ENCODE measurements at places on chromosomes 11 and 22. TPM values are rescaled to one million over a fixed set of nuclear protein-coding genes. Genes with fewer than 3 reads are reported as not detected.

Gene RBMXL2
- total RNA-seq, result 12.0 TPM

Gene RAG2
- total RNA-seq, result not detected

Gene NOX4
- total RNA-seq, result 0.62 TPM

Gene OR4D9
- not detected for total RNA-seq

Gene TEX54
- not detected for total RNA-seq

Gene VSIG10L2
- 0.14 TPM for total RNA-seq

Gene GSTT2B
- 3.9 TPM for total RNA-seq

Gene C11orf71
- 15.3 TPM for total RNA-seq

Gene KCNJ4
- 3.2 TPM for total RNA-seq

Gene SYNGR1
- total RNA-seq, result 38.3 TPM

Gene RIC3
- 25.0 TPM for total RNA-seq

Gene FGF3
- total RNA-seq, result not detected

Gene LIF
- total RNA-seq, result 0.40 TPM

Gene KCNK7
- not detected for total RNA-seq

Gene ADM2
- 7.3 TPM for total RNA-seq

Gene HBE1
- total RNA-seq, result not detected

Gene PNPLA5
- not detected for total RNA-seq

Gene BRSK2
- total RNA-seq, result 0.96 TPM

Gene GLB1L3
- total RNA-seq, result 7.8 TPM

Gene PDGFD
- 12.6 TPM for total RNA-seq

Gene TMPRSS6
- not detected for total RNA-seq

Gene CYTH4
- 5.5 TPM for total RNA-seq

Gene INS
- not detected for total RNA-seq

Gene CALCB
- total RNA-seq, result 0.18 TPM

Gene ANO5
- 6.0 TPM for total RNA-seq

Gene SHANK2
- 43.5 TPM for total RNA-seq

Gene PANX2
- total RNA-seq, result 9.5 TPM

Gene SLC17A6
- not detected for total RNA-seq

Gene OTUB1
- total RNA-seq, result 79.6 TPM

Gene CXCR5
- 0.17 TPM for total RNA-seq

Gene SLC5A4
- not detected for total RNA-seq

Gene MS4A6A
- 44.1 TPM for total RNA-seq

Gene SLC1A2
- total RNA-seq, result 0.82 TPM

Gene KRTAP5-8
- total RNA-seq, result not detected

Gene APOA5
- total RNA-seq, result not detected

Gene FJX1
- 10.8 TPM for total RNA-seq

Gene F2
- not detected for total RNA-seq

Gene MYRF
- 3.4 TPM for total RNA-seq

Gene TAGLN
- total RNA-seq, result 2,153 TPM
